Lung (tissue), 17 donors: ENCODE measurements at places on chromosomes 12 and 14. TPM values are rescaled to one million over a fixed set of nuclear protein-coding genes. Genes with fewer than 3 reads are reported as not detected.

Gene ASB2
- polyA plus RNA-seq, result 2.9 TPM

Gene AICDA
- 0.10 TPM for polyA plus RNA-seq

Gene TOGARAM1
- polyA plus RNA-seq, result 4.2 TPM

Gene VCPKMT
- polyA plus RNA-seq, result 5.9 TPM

Gene ANKS1B
- polyA plus RNA-seq, result 0.32 TPM

Gene PRB2
- not detected for polyA plus RNA-seq

Gene TSPAN9
- 23.0 TPM for polyA plus RNA-seq

DNA sequence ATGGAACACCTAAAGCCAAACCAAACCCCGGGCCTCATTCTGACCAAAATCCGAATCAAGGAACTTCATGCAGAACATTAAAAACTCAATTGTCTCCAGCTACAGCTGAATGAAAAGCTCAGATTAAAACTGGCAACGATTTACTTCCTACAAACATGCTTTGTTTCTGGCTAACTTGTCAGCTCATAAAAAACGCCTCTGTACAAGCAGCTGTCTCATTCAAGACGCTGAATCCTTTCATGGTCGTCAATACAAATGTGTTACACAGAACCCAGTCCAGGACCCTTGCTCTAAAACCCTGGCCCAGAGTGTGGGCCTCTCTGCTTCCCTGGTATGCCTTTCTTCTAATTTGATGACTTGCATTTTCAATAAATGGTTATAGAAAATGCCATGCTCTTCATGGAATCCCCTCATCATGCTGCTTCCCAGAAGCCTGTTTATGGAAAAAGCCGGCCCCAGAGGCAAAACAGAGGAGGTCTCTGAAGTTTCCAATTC, 183.1 kb downstream of the PHLDA1 start:
- DNase-seq, result peak; percentile 84

DNA sequence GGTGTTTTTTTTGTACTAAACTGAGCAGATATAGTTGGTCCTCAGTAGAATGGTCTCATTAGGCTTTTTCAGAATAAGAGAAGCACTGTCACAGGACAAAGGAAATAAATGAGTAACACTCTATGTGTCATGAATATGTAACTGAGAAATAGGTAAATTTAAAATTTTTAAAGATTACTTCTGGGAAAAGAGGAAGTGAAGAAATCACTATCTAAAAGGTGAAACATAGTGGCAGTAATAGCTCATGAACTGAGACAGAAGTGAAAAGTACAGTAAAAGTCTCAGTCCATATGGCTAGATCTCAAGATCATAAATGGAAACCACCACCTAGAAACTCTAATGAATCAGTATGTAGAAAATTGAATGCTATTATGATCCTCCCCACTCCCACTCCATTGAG, 89.3 kb upstream of the TTC7B start:
- DNase-seq, result no peak

- DNase-seq, result no peak
Measured at GRCh38 chr12:108641446-108642268, 8.0 kb upstream of the SELPLG start.

- DNase-seq, result no peak
Measured at GRCh38 chr14:88733121-88733520, 59.6 kb downstream of the EML5 start.

DNA sequence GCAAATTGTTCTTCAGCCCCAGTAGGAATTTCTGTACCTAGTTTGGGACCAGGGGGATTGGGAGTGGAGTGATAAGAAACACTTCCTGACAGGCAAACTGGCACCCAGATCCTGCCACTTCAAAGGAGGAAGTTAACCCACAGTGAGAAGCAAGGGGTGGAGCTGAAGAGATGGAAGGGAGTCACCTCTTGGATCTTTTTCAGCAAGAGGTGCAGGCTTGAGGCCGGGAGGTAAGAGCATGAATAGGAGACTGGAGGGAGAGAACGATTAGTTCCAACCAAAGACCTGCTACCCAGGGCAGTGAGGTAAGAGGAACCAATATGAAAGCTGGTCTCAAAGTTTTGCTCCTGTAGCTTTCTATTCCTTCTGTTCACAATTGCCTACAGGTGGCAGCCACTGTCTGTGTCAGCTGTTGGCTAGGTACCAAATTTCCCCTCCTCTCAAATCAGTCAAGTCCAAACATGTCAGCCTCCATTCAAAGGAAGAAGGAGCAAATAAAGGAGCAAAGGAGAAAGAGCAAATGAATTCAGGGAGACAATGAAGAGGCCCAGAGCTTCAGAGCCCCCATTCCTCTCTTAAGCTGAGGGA, 14.9 kb upstream of the TAC3 start:
- peak; percentile 11 for DNase-seq

DNA sequence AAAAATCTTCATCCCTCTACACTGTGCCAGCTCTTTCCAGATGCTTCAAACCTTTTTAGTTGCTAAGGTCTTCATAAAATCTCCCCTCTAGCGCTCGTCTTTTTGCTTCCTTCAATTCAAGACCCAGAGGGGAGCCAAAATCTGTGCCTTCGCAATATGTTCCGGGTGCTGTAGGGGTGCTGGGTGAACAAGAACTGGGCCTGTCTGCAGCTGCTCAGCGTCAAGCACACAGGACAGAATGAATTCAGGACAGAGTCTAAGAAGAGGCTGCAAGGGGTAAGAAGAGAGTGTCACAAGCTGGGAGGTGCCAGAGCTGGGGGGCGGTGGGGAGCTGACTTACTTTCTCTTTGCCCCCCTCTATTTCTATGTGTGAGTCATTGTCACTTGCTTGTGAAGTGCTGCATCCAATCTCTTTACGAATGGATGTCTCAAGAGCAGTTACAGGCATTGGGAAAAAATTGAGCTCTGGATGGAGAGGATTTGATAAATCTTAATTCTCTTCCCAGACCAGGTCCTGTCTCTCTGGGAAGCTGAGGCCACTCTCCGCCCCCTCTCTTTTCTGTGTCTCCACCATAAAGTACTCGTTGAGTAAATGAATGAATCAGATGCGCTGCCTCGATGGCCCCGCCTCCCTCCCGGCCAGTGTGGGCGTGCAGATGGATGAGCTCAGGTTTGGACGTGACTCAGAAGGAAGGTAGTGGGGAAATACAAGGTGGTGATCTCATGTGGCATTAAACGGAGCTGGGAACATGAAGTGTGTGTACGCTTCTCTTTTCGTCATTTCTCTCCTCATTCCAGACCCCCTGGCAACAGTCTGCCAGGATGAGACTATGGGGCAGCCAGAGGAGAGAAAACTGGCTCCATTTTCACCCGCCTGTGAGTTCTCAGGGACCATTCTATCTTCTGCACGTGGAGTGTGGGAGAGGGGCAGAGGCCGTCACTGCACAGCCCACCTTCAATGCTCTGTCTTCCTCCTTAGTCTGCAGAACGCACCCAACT, 91.3 kb downstream of the TSPAN9 start:
- DNase-seq, result no peak

DNA sequence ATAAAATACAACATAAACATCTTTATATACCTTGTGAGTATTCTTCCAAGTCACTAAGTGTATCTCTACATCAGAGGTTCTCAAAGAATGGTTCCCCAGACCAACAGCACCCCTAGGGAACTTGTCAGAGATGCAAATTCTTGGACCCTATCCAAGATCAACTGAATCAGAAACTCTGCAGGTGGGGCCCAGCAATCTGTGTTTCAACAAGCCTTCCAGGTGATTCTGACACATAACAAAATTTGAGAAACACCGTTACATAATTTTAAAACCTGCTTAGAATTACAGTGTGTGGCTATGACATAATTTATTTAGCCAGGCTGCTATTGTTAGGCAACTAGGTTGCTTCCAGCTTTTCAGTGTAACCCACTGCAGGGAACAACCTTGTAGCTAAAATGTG, 49.8 kb downstream of the NTN4 start:
- no peak for DNase-seq

DNA sequence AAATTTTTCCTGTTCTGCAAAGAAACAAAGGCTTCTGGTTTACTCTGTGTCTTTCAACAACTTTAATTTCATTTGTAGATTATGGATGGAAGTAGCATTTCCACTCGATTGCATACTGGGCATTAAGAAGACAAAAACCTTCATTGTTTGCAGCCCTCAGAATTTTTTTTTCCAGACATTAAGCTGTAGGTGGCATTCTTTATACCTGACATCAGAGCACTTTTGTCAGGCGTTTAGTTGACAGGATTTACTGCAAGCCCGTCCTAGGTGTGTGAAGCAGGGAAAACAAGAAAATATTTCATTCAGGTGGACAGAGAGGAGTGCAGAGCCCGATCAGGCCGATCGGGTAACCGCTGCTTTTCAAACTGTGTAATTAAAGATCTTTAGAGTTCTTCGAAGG, 107.5 kb downstream of the TMEM260 start:
- DNase-seq, result no peak

DNA sequence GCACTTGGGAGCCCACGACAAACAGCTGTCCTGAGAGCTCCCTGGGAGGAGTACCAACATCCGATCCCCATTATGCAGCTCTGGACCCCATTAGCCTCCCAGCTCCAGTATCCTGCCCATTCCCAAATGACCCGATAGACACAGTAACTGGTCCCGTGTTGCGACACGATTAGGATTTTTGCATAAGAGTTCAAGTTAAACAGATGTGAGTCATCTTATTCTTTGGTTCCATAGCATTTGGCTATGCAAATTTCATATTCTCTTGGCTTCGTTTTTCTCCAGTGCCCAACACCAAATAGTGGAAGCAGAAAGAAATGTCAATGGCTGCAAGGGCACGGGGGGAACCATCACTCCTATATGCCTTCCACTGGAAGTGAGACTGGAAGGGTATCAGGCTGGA, 43.0 kb upstream of the LRRC10 start:
- no peak for DNase-seq

DNA sequence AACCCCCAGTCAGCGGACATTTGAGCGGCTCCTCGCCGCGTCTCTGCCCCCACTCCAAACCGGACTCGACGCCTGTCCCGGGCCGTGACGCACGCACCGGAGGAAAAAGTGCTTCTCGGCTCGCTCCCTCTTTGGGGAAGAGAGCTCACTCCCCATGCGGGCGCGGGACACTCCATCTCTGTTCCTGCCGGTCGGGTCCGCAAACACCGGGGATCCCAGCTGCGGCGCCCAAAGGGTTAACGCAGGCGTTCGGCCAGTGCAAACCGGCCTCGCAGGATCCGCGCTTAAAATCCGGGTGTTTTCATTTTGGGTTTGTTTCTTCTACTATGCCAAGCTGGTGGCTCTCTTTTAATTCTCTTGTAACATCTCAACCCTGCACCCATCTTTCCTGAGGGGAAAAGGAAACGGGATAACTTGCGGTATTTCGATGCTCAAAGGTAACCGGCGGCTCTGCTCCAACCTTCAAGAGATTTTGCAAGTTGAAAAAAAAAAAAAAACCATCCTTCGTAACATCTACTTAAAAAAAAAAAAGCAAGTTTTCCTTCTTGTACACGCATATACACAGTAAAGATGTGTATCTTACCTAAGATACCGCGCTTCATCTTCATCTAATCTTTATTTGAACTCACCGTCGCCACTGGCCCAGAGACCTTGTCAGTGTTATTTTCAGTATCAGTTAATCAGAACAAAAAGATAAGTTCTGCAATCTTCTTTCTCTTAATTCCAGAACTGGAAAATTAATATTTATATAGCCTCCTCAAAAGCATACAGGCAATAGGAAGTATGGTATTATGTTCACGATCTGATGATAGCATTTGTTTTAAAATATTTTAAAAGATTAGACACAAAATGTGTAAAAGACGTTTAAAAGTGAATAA, 1.6 kb upstream of the ATP2B1 start:
- peak; percentile 84 for DNase-seq

DNA sequence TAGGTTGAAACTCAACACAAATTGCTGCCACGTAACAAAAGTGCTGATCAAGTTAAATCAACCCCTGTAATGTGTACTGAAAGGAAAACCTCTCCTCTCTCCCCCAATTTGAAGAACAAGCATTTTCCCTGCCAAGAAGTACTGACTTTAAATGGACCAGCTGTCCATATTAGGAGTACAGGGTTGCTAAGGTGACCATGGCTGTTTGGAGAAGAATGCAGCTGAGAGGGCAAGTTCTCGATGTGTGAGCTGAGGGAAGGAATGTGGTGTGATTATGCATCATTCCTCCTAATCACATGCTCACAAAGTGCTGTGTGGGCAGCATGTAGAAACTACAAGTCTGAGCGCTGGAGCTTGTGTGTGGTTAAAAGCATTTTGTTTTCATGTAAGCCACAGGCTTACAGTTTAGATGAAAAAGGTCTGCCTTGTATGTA, 50.9 kb upstream of the CCT2 start:
- peak; percentile 99 for DNase-seq

DNA sequence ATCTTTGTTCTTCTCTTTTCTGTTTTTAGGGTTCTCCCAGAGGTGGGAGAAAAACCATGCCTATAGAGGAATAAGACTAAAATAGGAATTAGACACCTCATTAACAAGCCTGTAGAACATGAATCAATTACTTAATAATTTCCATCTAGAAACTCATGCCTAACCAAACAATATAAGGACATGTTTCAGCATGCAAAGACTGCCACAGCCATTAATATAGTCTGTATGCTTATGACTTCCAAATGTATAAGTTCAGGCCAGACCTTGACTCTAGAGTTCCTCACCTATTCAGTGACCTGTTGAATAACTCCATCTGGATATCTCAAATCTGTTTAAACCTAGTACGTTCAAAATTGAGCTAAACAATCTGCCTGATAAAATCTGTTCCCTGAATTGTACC, 304.6 kb downstream of the BMP4 start:
- no peak for DNase-seq

DNA sequence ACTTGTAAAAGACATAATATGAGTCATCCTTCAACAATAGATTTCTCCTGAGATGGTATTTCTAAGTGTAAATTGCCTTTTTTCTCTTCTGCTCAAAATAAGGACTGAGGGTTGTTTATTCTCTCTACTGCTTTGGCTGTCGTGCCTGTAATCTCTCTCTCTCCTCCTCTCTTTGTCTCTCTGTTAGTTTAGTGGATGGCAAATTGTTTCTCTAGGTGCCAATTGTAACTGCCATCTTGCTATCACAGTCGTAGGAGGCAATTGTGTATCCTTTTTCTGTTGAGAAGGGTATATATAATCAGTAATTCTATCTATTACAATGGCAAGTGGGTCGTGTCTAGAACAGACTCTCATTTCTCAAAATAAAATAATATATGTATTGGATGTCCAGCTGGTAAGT, 545.0 kb upstream of the FBXO33 start:
- DNase-seq, result no peak

DNA sequence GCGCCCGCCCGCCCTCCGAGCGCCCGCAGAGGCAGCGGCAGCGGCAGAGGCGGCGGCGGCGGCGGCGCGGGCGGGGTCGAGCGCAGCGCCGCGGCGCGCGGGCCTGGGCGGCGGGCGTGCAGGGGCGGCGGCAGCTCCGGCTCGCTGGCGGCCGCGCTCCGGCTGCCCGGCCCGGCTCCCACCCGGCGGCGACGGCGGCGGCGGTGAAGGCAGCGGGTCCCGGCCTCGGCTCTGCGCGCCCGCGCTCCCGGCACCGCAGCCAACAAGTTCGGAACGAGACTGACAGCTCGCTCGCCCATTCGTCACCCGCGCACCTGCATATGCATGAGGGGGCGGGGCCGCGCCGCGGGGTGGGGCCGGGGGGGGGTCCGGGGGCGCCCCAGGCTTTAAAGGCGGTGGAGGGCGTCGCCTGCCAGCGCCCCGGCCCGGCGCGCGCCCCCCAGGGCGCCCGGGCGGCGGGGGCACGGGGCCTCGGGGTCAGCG, at the start of gene JAG2:
TSS of gene JAG2 (minus strand) at position 281 of the 483 bp plus-strand sequence. CDS start 356 bp downstream, outside the sequence.
- DNase-seq, result no peak

- DNase-seq, result no peak
Measured at GRCh38 chr12:105204916-105205315, 31.1 kb downstream of the APPL2 start.

GRCh38 chr14:105689722-105690121, 163.3 kb downstream of the TMEM121 start:
- no peak for DNase-seq

- peak; percentile 83 for DNase-seq
Measured at GRCh38 chr14:61107869-61108493, 126.9 kb downstream of the SLC38A6 start.
